Activated CD4-positive, alpha-beta T cell treated with anti-CD3 and anti-CD28 coated beads, Interleukin-2, amount 50 U/mL, for 16 hours (primary cell): ENCODE measurements at places on chromosomes 6 and 20.
A peak's percentile ranks its signal among the peaks of the same experiment; 100 is the strongest.

DNA sequence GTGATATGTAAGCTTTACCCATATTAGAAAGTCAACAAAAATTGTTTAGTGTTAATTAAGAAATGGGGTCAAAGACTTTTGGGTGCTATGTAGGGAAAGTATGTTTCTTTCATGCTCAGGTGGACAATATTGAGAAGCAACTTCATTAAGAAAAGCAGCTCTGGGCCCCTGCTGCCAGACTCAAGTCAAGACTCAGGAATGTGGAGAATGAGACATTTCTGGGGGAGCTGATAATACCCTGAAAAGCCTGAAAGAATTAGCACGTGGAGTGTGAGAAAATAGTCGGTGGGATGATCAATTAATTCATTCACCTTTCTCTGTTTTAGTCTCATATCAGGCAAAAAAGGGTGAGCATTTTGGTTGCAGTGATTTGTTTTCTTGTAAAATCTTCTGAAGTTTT, 175.1 kb upstream of the IMPG1 start:
- no peak for DNase-seq

- no peak for DNase-seq
These were observed 4.6 kb upstream of the NXT1 start for GRCh38 chr20:23346002-23346401.

GRCh38 chr6:136886091-136886490, 36.0 kb upstream of the SLC35D3 start:
- DNase-seq: peak; percentile 14

- no peak for DNase-seq
These were observed 199.2 kb upstream of the SUPT3H start for GRCh38 chr6:45576648-45577624.

DNA sequence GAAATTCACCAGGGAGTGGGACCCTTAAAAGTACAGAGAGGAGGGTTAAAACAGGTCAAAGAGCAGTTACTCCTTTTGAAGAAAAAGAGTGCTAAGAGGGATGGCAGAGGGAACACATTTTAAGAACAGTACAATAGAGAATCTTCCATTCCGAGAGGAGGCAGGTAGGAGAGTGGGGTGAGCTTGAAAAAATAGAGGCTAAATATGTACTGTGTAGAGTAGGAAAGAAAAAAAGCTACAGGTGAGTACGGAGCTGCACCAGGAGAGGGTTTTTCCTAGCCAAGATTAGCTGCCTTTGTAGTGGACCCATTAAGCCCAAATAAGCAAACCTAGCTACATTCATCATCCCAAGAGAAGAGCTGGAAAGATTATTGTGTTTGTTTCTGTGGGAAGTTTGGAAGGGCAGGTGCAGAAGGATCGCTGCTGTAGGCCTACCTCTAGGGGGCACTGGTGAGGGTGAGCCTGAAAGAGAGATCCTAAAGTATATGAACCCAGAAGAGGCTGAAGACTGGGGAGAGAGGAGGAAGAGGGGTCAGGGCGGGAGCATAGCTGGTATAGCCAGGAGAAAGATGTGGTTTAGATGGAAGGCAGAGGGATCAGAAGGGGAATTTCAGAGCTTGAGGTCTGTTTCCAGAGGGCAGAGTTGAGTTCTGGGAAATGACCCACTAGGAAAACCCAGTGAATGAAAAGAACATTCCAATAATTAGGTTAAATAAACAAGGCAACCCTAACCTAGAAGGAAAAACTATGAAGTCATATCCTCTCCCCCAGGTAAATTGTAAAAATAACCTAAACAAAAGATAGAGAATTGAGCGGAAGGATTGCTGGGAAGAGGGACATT, 50.2 kb upstream of the HINT3 start:
- DNase-seq: peak; percentile 44

GRCh38 chr6:169014211-169015197, 239.1 kb downstream of the THBS2 start:
- DNase-seq: no peak

GRCh38 chr6:127897484-127897883, 3.4 kb downstream of the THEMIS start:
- peak; percentile 79 for DNase-seq

GRCh38 chr6:7673063-7673536, 52.8 kb upstream of the BMP6 start:
- no peak for DNase-seq

- no peak for DNase-seq
These were observed 15.3 kb upstream of the C6orf58 start for GRCh38 chr6:127561660-127562059.

- DNase-seq: peak; percentile 51
These were observed 22.1 kb upstream of the ZNF318 start for GRCh38 chr6:43391440-43392031.

GRCh38 chr6:116385459-116385802, 14.7 kb downstream of the DSE start:
- DNase-seq: no peak

GRCh38 chr6:159852877-159853276, 37.9 kb upstream of the MAS1 start:
- DNase-seq: no peak

- no peak for DNase-seq
These were observed 56.4 kb downstream of the ADTRP start for GRCh38 chr6:11722220-11722619.

DNA sequence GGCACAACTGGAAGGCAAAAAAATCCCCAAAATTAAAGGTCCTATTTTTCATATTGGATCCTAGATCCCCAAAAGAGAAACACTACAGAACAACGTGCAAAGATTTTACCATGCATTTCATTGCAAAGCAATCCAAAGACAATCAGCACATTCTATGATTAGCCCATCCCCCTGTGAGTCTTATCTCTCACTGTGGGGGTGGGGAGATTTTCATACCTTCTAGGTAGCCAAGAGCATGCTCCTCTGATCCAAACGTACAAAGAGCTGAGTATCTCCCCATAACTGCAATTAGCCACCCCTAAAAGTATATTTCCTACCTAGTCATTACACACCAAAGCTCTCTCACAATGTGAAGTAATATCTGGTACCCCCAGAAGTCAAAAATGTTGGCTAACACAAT, 22.2 kb upstream of the ENTPD6 start:
- DNase-seq: no peak

- no peak for DNase-seq
These were observed 74.9 kb downstream of the ANKEF1 start for GRCh38 chr20:10109641-10110040.

DNA sequence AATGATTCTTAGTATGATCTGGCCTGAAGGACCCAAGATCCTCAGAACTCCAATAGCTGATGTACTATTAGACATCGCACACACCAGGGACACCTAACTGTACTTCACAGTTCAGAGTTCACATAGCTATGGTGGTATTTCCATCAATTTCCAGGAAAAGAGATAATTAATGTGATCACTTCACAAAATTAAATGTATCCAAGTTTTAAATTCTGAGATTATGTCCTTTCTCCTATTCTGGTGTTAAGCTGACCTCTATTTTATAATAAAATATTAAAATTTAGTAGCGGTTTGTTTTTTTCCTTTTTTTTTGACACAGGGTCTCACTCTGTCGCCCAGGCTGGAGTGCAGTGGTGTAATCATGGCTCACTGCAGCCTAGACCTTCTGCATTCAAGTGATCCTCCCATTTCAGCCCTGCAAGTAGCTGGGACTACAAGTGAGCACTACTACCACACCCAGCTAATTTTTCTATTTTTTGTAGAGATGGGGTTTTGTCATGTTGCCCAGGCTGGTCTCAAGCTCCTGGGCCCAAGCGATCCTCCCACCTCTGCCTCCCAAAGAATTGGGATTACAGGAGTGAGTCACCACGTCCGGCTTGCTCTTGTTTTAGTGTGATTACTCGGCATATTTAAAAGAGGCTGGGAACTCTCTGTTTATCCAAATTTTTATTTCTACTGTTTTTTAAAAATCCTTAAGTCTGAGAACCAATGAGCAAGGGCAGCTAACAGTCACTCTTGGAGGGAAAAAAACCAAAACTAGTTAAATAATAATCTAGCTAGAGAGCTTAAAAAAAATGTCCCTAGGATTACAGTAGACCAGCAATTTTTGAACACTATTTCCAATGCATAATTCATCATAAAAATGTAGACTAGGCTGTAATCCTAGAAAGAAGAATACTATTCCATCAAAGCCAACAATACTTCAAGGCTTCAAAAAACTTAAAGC, 16.0 kb downstream of the KIF13A start:
- DNase-seq: no peak

GRCh38 chr6:56959938-56960337, 5.0 kb downstream of the BEND6 start:
- peak; percentile 6 for DNase-seq

GRCh38 chr6:119541132-119541905, 191.8 kb upstream of the MAN1A1 start:
- no peak for DNase-seq

GRCh38 chr6:128421788-128422187, 98.6 kb downstream of the PTPRK start:
- no peak for DNase-seq

- no peak for DNase-seq
These were observed 38.6 kb upstream of the NOL4L start for GRCh38 chr20:32623667-32624157.

- DNase-seq: no peak
These were observed 111.6 kb downstream of the JPH2 start for GRCh38 chr20:44075191-44075949.

DNA sequence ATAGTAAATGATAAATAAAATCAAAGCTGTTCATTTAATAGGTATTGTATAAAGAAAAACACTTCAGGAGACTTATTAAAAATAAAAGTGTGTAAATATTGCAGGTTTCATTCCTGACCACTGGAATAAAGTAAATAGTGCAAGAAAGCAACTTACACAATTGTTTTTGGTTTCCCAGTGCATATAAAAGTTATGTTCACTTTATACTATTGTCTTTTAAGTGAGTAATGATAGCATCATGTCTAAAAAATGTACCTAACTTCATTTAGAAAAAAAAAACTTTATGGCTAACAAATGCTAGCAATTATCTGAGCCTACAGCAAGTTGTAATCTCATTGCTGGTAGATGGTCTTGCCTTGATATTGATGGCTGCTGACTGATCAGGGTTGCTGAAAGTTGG, 726.6 kb upstream of the POU3F2 start:
- no peak for DNase-seq

- DNase-seq: no peak
These were observed 34.8 kb downstream of the HFE start for GRCh38 chr6:26122005-26122388.

- DNase-seq: no peak
These were observed 14.5 kb downstream of the HMGN4 start for GRCh38 chr6:26552640-26553188.

GRCh38 chr20:48697845-48698491, 129.8 kb downstream of the PREX1 start:
- no peak for DNase-seq

GRCh38 chr6:514396-514978, 122.9 kb downstream of the IRF4 start:
- no peak for DNase-seq

- DNase-seq: peak; percentile 24
These were observed 625.4 kb downstream of the QKI start for GRCh38 chr6:164039954-164040375.

- no peak for DNase-seq
These were observed 2.0 kb upstream of the DUSP22 start for GRCh38 chr6:290111-290922.

DNA sequence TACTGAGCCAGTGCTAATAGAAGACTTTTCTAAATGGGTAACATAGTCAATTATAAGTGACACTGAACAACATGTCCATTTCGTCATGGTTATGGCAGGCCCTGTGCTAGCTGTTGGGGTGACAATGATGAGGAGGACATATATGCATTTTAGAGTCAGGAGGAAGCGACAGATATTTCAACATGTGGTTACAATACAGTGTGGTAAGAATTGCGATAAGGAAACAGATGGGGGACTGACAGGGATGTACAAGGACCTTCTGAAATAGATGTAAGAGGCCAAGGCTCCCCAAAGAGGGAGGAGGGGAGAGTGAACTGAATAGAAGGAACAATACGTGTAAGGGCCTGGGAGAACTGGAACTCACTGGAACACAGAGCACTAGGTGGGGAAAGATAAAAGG, 11.7 kb downstream of the MMP24 start:
- DNase-seq: no peak

DNA sequence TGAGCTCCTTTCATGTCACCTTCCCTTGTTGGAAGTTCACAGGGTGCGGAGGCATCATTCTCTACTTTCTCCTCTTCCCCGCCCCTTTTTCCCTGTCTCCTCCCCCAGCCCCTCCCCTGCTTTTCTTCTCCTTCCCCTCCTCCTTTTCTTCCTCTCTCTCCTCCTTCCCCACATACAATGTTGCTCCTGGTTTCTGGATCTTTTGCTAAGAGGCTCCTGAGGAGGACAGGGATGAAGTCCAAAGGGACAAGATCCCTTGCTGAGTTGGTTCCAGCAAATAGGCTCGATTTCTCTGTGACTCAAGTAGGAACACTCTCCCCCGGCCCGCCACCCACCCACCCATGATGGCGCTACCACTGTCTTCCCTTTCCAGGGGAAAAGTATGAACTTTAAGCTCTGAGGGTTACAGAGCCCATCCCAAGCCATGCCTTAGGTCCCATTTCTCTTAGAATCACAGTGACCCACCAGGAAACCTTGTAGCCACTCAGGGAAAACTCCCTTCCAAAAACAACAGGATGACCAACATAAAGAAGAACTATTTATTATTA, 852 bp upstream of the TFEB start:
- no peak for DNase-seq

DNA sequence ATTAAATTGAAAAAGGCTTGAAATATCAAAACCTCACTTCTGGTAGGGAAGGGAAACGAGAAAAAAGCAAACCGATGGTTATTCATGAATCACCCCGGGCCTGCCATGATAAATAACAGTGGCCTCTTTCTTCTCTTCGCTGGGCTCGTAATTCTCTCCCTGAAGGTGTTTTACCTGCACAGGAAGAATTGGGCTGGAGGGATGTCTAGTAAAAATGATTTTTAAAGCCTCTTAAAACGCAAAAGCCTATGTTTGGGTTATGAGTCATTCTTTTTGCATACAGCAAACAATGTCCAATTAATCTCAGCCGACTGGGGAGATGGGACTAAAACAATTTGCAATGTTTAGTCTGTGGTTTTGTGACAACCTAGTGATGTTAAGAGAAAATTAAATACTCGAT, 16.8 kb downstream of the LINC00237 start:
- DNase-seq: no peak

- no peak for DNase-seq
These were observed 13.1 kb downstream of the PSMB9 start for GRCh38 chr6:32867022-32867477.

DNA sequence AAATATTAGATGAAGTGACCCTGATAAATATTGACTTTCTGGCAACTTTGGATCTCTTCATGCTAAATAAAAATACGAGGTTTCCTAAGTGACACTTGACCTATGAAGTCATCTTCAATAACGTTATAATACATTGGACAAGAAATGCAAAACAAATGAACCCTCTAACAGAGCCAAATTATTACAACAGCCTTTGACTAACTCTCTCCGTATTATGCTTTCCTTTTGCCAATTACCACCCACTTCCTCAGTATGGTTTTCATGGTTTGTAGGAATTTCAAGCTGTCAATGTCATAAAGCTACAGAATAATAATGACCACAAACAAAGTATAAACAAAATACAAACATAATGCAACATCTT, 210.5 kb downstream of the MOXD1 start:
- DNase-seq: no peak
